ENCODE measurements at places on chromosomes 13 and 19. TPM values are rescaled to one million over a fixed set of nuclear protein-coding genes. Genes with fewer than 3 reads are reported as not detected.
A peak's percentile ranks its signal among the peaks of the same experiment; 100 is the strongest.

DNA sequence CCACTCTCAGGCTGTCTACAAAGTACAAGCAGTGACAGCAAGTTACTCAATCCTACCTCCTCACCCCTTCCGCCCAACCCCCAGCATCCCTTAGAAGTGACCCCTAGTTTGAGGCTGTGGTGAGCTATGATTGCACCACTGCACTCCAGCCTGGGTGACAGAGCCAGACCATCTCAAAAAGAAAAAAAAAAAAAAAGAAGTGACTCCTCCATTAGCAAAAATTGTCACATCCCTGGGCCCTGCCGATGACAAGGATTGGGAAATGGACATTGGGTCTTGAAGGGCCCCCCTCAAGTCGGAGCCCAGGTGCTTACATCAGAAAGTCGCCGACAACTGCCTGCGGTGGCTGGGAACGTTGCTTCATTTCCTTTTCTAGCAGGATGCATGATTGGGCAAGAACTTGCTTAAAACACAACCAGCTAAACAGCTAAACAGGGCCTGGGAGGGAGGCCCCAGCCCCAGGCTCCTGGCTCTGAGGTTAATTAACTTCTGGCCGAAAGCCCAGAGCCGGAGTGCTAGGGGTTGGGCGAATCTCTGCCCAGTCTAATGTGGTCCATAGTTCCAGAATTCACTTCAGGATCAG lies 15.3 kb downstream of the RAB3D start:
- DNase-seq: peak; percentile 34

Gene RFPL4A
- polyA plus RNA-seq: 2.0 TPM

GRCh38 chr13:112710855-112711527 lies 21.2 kb downstream of the ATP11A start:
- no peak for DNase-seq

DNA sequence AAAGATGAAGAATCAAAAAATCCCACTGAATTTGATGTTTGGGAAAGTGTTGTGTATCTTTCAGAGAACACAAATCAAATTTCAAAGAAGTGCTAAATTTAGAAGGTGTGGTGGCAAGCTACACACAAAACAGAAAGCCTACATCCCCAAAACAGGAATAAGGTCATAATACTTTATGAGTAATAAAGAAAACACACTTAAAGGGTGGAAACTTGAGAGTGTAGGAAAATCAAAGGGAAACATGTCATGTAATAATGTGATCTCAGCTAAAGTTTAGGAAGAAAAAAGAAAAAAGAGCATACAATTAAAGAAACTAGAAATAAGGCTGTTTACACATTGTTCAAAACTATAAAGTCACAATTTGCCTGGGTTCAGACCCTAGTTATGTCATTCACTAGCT lies 668.7 kb downstream of the PCDH17 start:
- no peak for DNase-seq

Gene SBK3
- polyA plus RNA-seq: not detected

Gene CBY2
- not detected for polyA plus RNA-seq

Gene ZNF613
- polyA plus RNA-seq: 6.1 TPM

- no peak for DNase-seq
These were observed 18.4 kb downstream of the NLRP13 start for GRCh38 chr19:55913643-55914268.

DNA sequence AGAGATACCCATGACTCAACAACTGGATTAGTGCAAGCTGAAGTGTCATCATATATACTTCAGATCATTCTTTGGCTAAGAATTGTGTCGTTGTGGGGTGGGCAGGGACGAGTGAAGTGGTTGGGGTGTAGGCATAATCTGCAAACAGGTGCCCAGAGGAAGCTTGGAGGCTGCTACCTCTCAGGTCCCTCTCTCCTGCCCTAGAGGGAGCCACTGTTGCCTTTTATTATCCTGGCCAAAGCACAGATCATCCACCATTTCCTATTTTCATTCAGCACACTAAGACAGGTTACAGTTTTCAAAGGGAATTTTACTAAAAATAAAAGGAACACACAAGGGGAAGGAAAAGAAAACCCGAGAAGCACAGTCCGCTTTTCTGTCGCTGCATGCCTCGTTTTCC lies 126.6 kb downstream of the HS6ST3 start:
- no peak for DNase-seq

Data from forelimb muscle (tissue), 1 donor.